Upper lobe of left lung (tissue), 6 donors: ENCODE measurements at places on chromosomes 1 and 21.
A peak's percentile ranks its signal among the peaks of the same experiment; 100 is the strongest.

GRCh38 chr1:89060091-89060490, 4.9 kb downstream of the GBP1 start:
- no peak overlapping the region for H3K27ac ChIP-seq
- H3K4me1 ChIP-seq, result peaks cover 22% of the 10 kb centered on the region
- DNase-seq, result no peak
- peaks cover 31% of the 10 kb centered on the region for H3K36me3 ChIP-seq

GRCh38 chr1:93616221-93616995, 65.2 kb downstream of the BCAR3 start:
- peaks cover 29% of the 10 kb centered on the region for H3K4me1 ChIP-seq
- no peak overlapping the region for H3K4me3 ChIP-seq
- no peaks in the 10 kb centered on the region for H3K36me3 ChIP-seq

- no peaks in the 10 kb centered on the region for H3K36me3 ChIP-seq
- no peak overlapping the region for H3K27ac ChIP-seq
- no peaks in the 10 kb centered on the region for H3K4me1 ChIP-seq
- DNase-seq, result no peak
Observed at GRCh38 chr1:209409780-209410179, 173.7 kb upstream of the CAMK1G start.

DNA sequence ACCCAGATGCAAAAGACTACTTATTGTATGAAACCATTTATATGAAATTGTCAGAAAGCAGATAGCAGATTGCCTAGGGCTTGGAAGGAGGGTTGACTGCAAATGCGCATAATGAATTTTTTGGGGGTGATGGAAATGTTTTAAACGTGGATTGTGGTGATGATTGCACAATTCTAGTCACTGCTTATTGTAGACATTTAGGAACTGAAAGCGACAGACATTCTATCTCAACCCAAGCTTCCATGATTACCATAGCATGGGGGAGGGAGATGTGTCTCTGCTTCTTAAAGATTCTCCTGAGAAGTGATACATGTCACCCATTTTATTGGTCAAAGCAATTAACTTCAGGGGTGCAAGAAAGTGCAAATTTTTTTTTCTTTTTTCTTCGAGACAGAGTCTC, 2.8 kb upstream of the MTF2 start:
- no peaks in the 10 kb centered on the region for H3K36me3 ChIP-seq
- H3K4me1 ChIP-seq, result peaks cover 23% of the 10 kb centered on the region
- H3K27me3 ChIP-seq, result no peaks in the 10 kb centered on the region
- no peak overlapping the region for H3K27ac ChIP-seq
- DNase-seq, result no peak

DNA sequence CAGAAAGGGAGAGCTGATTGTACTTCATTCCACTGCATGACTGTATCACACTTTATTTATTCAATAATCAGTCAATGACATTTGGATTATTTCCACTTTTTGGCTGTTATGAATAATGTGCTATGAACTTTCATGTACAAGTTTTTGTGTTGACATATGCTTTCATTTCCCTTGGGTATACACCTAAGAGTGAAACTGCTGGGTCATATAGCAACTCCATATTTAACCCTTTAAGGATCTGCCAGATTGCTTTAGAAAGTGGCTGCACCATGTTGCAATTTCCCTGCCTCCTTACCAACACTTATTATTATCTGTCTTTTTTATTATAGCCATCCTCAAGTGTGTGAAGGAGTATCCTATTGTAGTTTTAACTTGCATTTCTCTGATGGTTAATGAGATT, 108.8 kb upstream of the KCNK1 start:
- H3K36me3 ChIP-seq, result no peaks in the 10 kb centered on the region
- no peaks in the 10 kb centered on the region for H3K4me1 ChIP-seq
- H3K4me3 ChIP-seq, result no peak overlapping the region
- no peaks in the 10 kb centered on the region for H3K27me3 ChIP-seq
- no peak overlapping the region for H3K27ac ChIP-seq
- DNase-seq, result no peak

GRCh38 chr21:46207006-46207919, 21.3 kb downstream of the LSS start:
- DNase-seq, result peak; percentile 57
- H3K36me3 ChIP-seq, result peaks cover 89% of the 10 kb centered on the region
- H3K27me3 ChIP-seq, result no peaks in the 10 kb centered on the region
- H3K27ac ChIP-seq, result no peak overlapping the region

- H3K4me3 ChIP-seq, result no peak overlapping the region
- H3K27me3 ChIP-seq, result no peaks in the 10 kb centered on the region
- no peak for DNase-seq
- no peak overlapping the region for H3K27ac ChIP-seq
- peaks cover 28% of the 10 kb centered on the region for H3K4me1 ChIP-seq
Observed at GRCh38 chr1:201742476-201742875, 86.5 kb upstream of the IPO9 start.

GRCh38 chr1:23524163-23524562, 6.9 kb downstream of the E2F2 start:
- H3K27ac ChIP-seq, result peak overlapping the region; percentile 56
- no peak for DNase-seq
- H3K4me1 ChIP-seq, result peaks cover 11% of the 10 kb centered on the region
- H3K27me3 ChIP-seq, result no peaks in the 10 kb centered on the region

DNA sequence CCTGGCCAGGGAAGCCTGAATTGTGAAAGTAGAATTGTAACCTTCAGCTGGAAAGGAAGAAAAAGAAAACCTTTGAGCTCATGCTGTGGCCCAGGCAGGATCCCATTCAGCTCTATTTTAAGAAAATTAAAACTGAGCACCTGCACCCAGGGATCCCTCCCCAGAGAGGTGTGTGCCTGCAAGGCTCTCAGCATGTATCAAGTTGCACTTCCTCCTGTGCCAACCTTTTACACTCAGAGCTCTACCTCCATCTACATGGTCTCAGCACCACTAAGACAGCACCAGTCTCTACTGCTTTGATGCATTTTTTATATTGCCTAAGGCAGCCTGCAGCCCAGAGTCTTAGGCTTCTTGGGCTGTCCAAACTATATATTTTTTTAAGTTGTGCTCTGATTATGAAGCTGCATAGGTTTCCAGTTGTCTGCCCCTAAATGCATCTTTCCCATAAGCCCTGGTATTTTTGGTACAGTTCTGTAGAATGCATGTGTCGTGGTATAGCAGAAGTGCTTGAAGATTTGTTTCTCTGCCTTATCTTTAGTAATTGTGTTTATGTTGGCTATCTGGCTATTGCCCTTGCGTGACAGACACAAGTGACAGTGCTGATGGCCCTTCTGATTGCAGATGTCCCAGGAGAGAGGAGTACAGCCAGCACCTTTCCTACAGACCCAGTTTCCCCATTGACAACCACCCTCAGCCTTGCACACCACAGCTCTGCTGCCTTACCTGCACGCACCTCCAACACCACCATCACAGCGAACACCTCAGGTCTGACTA, 63.1 kb downstream of the PTPRC start:
- peaks cover 5% of the 10 kb centered on the region for H3K36me3 ChIP-seq
- H3K27me3 ChIP-seq, result no peaks in the 10 kb centered on the region
- no peak overlapping the region for H3K4me3 ChIP-seq
- DNase-seq, result no peak
- no peak overlapping the region for H3K27ac ChIP-seq

- H3K4me1 ChIP-seq, result no peaks in the 10 kb centered on the region
- no peak overlapping the region for H3K27ac ChIP-seq
- H3K27me3 ChIP-seq, result no peaks in the 10 kb centered on the region
- no peak for DNase-seq
Observed at GRCh38 chr1:2956576-2956975, 64.7 kb upstream of the ACTRT2 start.

GRCh38 chr1:88351960-88352359, 332.1 kb upstream of the PKN2 start:
- H3K4me1 ChIP-seq, result no peaks in the 10 kb centered on the region
- H3K27me3 ChIP-seq, result no peaks in the 10 kb centered on the region
- no peak overlapping the region for H3K4me3 ChIP-seq
- no peak overlapping the region for H3K27ac ChIP-seq
- H3K36me3 ChIP-seq, result no peaks in the 10 kb centered on the region
- no peak for DNase-seq

DNA sequence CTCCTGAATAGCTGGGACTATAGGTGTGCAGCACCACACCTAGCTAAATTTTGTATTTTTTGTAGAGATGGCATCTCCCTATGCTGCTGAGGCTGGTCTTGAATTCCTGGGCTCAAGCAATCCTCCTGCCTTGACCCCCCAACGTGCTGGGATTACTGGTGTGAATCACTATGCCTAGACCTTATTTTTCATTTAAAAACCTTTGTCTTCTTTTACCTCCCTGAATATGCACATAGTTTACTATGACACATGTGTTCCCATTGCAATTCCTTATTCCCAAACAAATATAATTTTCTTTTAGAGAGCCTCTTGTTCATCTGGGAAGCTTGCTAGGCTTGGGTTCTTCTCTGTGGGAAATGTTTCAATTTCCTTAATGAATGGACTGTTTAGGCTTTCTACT, 16.8 kb downstream of the SH3BGR start:
- H3K27me3 ChIP-seq, result no peaks in the 10 kb centered on the region
- H3K27ac ChIP-seq, result no peak overlapping the region
- no peaks in the 10 kb centered on the region for H3K4me1 ChIP-seq
- no peak overlapping the region for H3K4me3 ChIP-seq

DNA sequence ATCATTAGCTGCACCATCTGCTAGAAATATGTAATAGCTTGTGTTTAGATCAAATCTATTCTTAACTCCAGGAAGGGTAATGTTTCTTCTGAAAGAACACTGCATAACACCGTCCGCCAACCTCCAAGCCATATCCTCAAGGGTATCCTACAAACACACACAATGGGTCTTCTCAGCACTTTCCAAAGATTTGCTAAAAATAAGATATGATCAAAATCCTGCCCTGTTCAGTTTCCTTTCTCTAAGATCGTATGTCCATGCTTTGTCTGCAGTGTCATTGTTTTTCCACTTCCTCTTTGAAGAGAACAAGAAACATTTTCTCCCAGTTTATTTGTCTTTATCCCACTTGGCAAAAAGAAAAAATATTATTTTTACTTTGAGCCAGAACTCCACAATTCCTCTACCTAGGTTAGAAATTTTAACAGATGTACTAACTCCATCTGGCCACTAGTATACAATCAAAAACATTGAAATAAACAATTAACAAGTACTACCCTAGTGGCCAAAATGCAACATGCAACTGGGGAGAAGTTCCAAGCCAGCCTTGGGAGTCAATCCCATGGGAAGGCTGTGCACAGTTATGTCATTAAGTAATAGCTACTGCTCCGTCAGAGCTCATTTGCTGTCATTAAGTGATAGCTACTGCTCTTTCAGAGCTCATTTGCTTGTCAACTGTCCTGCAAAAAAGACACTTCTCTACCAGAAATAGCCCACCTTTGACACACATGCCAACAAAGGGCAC, 37.8 kb downstream of the FRRS1 start:
- H3K36me3 ChIP-seq, result no peaks in the 10 kb centered on the region
- no peak for DNase-seq
- H3K4me1 ChIP-seq, result peaks cover 5% of the 10 kb centered on the region
- H3K4me3 ChIP-seq, result no peak overlapping the region

DNA sequence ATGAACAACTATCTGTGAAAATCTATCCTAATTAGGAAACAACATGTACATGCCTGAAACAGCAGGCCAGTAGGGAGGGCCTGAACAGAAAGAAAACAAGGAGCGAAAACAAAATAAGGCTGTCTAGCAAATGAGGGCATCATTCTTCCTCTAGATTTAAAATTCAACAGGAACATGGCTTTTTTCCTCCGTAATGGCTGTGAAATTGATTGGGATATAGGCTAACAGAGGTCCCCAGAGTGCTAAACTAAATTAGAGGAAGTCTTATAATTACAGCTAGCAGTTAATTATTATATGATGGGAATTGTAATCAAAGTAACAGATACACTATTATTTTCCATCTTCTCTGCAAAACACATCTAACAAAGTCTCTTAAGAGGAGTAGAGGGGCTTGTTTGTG, 51.7 kb upstream of the TIAM1 start:
- H3K36me3 ChIP-seq, result no peaks in the 10 kb centered on the region
- no peaks in the 10 kb centered on the region for H3K4me1 ChIP-seq
- no peak overlapping the region for H3K27ac ChIP-seq
- no peak overlapping the region for H3K4me3 ChIP-seq
- no peak for DNase-seq
- H3K27me3 ChIP-seq, result no peaks in the 10 kb centered on the region

DNA sequence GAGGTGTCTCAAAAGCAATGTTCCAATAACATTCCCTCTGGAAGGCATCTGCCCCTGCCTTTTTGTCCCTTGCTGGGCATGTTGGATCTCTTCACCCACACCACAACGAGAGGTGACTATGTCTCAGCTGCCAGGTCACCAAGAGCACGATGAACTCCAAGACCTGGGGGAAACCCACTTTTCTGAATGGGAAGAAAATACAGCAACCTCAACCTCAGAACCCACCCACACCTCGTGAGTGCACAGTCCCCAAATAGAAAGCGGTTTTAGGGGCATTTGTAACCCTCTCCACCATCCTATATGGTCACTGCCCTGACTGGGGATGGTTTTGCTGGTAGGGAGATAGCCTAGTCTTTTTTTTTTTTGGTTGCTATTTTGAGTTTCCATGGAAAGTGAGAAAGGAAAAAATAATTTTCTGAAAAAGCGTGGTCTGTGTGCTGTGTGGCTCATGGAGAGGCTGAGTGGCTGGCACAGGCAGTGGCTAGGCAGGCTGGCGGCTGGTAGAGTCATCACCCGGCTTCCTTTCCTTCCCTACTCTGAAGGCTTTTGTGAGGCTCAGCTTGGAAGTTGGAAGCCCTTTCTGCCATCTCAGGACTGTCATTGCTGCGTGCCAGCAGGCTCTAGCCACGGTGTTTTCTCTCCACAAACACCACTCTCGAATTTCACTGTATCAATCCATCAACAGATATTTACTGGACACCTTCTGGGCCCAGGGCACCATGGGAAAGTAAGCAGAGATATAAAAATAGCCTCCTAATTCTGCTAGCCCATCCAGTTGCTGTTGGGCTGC, 15.8 kb downstream of the TSPAN2 start:
- H3K36me3 ChIP-seq, result no peaks in the 10 kb centered on the region
- H3K4me1 ChIP-seq, result peaks cover 4% of the 10 kb centered on the region
- H3K27ac ChIP-seq, result no peak overlapping the region
- DNase-seq, result no peak
- no peak overlapping the region for H3K4me3 ChIP-seq
- no peaks in the 10 kb centered on the region for H3K27me3 ChIP-seq

DNA sequence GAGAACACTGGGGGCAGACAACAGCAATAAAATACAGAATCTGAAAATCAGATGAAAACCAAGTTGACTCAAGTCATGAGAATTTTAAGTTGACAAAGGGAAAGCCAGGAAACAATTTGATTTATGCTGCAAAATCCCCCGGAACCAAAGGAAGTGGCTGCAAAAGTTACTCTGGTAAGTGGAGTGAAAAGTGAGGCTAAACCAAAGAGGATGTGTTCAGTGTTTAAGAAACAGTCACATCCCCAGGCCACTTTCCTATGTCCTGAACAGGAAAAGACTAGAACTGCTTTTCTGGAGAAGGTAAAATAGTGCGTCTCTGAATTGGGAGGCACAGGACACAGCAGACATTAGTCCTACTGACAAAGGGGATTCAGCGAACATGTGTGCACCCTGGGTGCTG, 5.9 kb downstream of the TARBP1 start:
- no peak for DNase-seq
- no peak overlapping the region for H3K4me3 ChIP-seq
- H3K27ac ChIP-seq, result no peak overlapping the region
- H3K4me1 ChIP-seq, result peaks cover 10% of the 10 kb centered on the region
- H3K27me3 ChIP-seq, result no peaks in the 10 kb centered on the region
